Right ventricle myocardium superior (tissue), 1 donor: ENCODE measurements at places on chromosomes 1 and 21. TPM values are rescaled to one million over a fixed set of nuclear protein-coding genes. Genes with fewer than 3 reads are reported as not detected.

TYW3 gene
- total RNA-seq = 18.5 TPM

REN gene
- total RNA-seq = not detected

TRPM2 gene
- total RNA-seq = 1.9 TPM

USH2A gene
- 2.7 TPM for total RNA-seq

SPRR3 gene
- not detected for total RNA-seq

PCP4 gene
- 3.0 TPM for total RNA-seq

AVPR1B gene
- total RNA-seq = not detected

EEIG2 gene
- 5.1 TPM for total RNA-seq

DNA sequence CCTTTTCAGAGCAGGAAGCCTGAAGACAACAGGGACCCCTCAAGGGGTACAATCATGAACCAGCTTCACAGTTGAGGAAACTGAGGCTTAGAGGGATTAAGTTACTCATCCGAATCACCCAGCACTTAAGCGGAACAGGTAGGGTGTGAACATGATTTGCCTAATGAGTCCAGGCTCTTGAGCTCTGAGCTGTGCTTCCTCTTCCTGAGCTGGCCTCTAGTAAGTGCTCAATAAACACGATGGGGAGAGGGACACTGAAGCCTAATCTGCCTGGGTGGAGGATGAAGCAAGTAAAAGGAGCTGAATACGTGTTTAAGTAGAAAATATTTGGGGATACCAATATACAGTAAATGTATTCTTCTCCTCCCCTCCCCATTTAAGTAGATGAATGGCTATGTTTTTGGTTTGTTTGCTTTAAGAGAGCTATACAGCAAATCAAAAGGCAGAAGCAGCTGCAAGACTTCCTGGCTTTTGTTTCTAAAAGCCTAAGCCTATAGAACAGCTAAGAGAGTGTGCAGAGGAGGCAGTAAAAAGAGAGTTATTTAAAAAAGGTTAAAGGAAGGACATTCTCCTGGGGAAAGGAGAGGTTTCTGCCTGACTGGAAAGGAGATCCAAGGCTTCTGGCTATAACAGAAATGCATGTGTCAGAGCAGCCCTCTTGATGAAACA is 20.5 kb downstream of the STPG1 start:
- DNase-seq = no peak

DNA sequence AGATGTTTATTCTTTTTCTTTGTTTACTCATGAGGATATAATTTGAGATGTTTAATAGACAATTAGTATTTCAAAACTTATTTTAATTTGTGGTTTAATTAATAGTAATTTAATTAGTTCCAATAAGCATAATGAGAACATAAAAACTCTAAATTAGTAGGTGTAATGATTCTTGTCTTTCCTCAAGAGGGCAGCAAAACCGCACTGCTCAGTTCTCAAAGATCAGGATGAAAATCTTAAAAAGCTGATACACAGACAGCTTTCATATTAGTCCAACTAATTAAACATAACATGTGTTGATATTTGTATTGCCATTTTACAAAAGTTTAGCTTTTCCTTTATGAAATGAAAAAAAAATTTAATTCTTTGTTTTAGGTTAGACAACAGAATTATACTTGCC is 106.7 kb upstream of the C21orf91 start:
- DNase-seq = no peak

- peak; percentile 44 for DNase-seq
Observed at GRCh38 chr1:55311057-55311641, 96.0 kb upstream of the USP24 start.

- DNase-seq = no peak
Observed at GRCh38 chr1:82377201-82377884, 576.6 kb downstream of the ADGRL2 start.

GRCh38 chr1:166026143-166026542 is 140.7 kb downstream of the FAM78B start:
- DNase-seq = no peak

GRCh38 chr1:75797273-75797588 is 549 bp downstream of the MSH4 start:
- no peak for DNase-seq

- DNase-seq = no peak
Observed at GRCh38 chr1:147786536-147786935, 26.1 kb upstream of the GJA5 start.

- no peak for DNase-seq
Observed at GRCh38 chr1:31802190-31803150, 13.4 kb downstream of the SPOCD1 start.

- no peak for DNase-seq
Observed at GRCh38 chr1:150154143-150154542, 4.4 kb downstream of the PLEKHO1 start.

- DNase-seq = no peak
Observed at GRCh38 chr1:40122855-40123254, 25.8 kb upstream of the PPT1 start.

DNA sequence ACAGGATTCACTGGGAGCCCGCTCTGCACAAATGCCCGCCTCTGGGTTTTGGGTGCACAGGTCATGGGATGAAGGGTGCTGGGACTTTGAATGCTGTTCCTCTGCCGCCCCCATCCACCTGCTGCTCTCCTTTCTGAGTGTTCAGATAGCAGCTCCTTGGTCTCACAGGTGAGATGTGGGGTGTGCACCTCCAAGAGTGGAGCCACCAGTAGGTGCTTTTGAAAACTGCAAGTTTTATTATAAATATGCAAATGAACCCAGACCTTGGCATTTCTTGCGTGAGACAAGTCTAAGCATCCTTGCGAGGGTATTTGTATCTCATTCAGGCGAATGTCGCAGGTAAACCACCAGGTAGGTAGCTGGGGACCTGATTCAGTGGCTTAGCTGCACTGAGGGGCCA is 30.2 kb downstream of the OBSCN start:
- no peak for DNase-seq

GRCh38 chr1:1325288-1326074 is 879 bp downstream of the CPTP start:
- peak; percentile 84 for DNase-seq

- DNase-seq = no peak
Observed at GRCh38 chr1:8293118-8293517, 24.8 kb upstream of the SLC45A1 start.

DNA sequence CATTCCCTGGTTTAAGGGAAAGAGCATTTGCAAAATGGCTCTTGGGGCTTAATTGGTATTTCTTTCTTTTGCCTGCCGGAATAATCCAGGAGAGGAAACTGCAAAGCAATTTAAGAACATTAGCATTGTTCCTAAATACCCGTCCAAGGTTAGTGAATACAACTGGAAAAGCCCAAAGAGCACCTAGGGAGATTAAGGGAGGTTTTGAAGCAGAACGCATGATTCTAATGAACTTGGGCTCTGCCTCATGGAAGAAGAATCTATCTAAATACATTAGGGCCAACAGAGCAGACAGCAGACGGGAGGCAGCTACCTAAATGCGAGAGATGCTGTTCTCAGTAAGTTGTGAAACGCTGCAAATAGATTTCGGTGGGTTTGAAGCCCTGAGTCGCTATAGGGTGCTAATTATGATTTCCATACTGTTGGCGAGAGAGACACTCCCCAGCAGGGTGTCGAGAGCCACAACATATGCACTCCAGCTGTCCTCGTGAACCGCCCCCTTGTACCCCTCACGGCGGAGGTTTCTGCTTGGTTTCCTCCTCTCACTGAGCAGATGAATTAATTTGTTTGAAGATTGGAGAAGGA is 326.7 kb upstream of the CAMK1G start:
- no peak for DNase-seq

DNA sequence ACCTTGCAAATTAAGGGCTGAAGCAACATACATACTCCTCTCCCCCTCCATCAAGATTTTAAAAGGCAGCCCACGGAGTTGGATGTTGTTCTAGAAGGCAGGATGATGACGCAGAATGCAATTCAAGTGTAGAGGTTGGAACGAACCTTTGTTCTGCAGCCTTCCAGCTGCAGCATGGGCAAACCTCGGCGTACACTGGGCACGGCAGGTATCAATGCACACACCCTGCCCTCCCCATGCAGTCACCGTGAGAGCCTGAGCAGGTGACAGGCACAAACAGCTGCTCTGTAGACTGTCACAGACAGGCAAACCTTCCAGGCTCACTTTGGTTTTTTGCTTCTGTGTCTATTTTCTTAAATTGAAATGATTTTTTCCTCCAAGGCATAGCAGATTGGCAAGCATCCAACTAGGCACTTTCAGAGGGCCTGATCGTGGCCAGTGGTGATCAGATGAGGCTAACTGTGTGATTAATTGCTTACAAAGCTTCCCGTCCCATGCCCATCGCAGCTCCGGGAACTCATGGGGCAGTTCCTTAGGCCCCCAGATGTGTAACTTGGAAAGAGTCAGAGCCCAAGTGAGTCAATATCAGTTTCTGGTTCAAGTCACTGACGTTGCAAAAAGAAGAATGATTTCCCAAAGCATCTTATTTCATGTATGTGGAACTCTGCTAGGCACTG is 82.3 kb downstream of the ITPKB start:
- DNase-seq = peak; percentile 33

DNA sequence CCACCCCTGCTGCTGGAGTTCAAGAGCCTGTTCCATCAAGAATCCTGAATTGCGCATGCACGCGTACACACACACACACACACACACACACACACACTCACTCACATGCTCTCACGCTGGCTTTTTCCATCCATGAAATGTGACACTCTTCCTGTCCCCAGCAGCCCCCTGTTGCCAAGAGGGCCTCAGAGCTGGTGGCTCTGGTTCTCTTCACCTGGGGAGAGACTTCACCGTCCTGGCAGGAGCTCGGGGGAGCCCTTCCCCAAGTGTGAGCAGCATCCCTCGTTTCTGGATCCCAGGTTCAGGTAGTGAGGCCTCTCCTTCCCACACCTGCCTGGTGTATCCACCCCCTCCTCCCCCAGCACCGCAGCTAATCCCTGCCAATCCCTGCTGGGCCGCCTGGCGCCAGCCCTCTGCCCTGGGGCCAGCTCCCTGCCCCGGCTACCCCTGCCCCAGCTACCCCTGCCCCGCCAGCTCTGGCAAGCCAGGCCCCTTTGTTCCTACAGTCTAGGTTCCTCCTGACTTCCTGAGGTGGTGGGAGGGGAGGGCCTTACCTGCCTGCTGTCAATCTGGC is 9.9 kb downstream of the PLOD1 start:
- DNase-seq = no peak

DNA sequence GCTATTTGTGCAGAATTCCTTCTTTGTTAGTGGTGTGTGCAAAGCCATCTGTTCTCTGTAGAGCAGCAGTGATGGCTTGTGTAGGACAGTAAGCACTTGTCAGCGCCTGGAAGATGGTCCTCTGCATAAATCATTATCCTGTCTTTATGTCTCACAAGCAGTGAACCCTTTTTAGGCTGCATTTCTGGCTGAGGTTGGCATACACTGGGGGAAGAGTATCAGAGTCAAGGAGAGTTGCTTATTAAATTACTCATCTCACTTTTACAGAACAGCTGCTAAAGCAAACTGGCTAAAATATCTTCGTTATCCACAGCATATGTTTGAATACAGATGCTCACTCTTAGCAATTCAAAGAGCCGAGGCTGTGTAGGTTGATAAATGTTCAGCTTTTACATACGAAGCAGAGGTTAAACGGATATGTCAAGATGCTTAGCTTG is 54.6 kb upstream of the NCAM2 start:
- no peak for DNase-seq

DNA sequence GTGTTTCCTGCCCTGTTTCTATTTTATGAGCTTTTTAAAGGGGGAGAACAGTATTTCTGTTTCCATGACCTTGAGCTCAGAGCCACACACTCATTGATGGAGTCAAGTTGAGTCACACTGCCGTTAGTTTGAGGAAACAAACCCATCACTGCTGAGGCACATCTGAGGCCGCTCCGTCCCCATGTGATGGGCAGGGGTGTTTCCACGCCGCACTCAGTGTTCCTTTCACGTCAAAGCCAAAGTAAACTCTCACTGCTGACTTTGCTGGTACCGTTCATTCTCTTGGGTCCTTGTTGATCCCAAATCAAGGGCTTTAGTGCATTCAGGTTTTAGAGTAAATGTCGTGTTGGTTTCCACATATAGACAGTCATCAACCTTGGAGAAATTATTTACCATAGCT is 48.8 kb downstream of the PKNOX1 start:
- no peak for DNase-seq

DNA sequence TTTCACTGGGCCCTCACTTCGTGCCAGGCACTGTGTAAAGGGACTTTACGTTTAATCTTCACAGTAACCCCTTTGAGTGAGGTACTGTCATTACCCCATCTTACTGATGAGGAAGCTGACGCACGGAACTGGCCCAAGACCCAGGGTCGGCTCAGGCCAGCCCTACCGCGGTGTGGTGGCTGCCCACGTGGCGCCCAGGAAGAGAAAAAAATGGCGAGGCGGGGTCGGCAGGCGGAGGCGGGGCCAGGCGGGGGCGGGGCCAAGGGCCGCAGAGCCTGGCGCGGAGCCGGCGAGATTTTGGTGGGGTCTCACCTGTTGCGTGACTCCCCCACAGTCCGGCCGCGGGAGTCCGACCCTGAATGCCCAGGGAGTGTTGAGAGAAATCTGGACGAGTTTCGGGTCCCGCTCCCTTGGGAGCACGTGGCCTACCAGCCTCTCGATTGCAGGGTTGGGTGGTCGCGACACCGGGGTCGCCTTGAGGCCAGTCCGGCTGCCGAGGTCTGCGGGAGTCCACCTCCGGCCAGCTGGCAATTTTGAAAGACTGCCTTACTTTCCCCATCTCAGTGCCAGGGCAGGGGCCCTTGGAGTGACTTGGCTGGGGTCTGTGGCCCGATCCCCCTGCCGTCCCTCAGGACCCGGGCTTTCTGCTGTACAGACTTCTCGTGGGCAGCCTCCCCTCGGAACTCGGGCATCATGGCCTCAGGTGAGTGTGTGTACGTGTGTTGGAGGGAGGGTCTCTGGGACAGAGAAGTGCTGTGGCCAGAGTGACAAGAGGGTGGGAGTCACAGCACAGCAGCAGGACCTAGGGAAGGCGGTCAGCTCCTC is at the start of the genes AMPD2 and GNAT2:
AMPD2 (plus strand) TSS at position 262 of the 825 bp plus-strand sequence. CDS start 1,339 bp downstream, outside the sequence.
GNAT2 (minus strand) TSS at position 41 of the 825 bp plus-strand sequence. CDS start 6,746 bp downstream, outside the sequence.
- DNase-seq = peak; percentile 90

GRCh38 chr1:204455063-204455830 is 39.4 kb downstream of the PIK3C2B start:
- peak; percentile 36 for DNase-seq
